ENCODE measurements at places on chromosomes 1 and 21. TPM values are rescaled to one million over a fixed set of nuclear protein-coding genes. Genes with fewer than 3 reads are reported as not detected.
A peak's percentile ranks its signal among the peaks of the same experiment; 100 is the strongest.

RGS8 gene
- 0.07 TPM for total RNA-seq

GMEB1 gene
- 17.1 TPM for total RNA-seq

SLC1A7 gene
- not detected for total RNA-seq

S100A7A gene
- not detected for total RNA-seq

LRRC39 gene
- 0.37 TPM for total RNA-seq

DNA sequence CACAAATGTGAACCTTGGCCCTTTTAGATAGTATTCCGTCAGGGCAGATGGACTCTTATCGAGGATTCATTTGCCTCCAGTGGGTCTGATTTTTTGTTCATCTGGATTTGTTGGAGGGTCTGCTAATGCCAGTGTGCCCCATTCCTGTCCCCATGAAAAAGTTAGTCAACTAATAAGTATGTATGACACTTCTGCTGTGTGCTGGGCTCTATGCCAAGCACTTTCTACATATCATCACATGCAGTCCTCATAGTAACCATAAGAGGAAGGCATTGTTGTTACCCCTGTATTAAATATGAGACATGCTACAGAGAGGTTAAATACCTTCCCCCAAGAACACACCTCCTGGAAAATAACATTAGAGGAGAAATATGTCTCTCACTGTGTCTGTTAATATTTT is 46.6 kb upstream of the MAB21L3 start:
- no peak overlapping the region for H3K4me3 ChIP-seq
- no peaks in the 10 kb centered on the region for H3K27me3 ChIP-seq
- DNase-seq, result no peak
- no peaks in the 10 kb centered on the region for H3K36me3 ChIP-seq
- no peak overlapping the region for H3K27ac ChIP-seq
- H3K4me1 ChIP-seq, result no peaks in the 10 kb centered on the region

- no peak overlapping the region for H3K27ac ChIP-seq
- no peak for DNase-seq
- no peaks in the 10 kb centered on the region for H3K4me1 ChIP-seq
- H3K4me3 ChIP-seq, result no peak overlapping the region
- no peaks in the 10 kb centered on the region for H3K27me3 ChIP-seq
Observed at GRCh38 chr1:77639557-77640069, 42.8 kb downstream of the ZZZ3 start.

DNA sequence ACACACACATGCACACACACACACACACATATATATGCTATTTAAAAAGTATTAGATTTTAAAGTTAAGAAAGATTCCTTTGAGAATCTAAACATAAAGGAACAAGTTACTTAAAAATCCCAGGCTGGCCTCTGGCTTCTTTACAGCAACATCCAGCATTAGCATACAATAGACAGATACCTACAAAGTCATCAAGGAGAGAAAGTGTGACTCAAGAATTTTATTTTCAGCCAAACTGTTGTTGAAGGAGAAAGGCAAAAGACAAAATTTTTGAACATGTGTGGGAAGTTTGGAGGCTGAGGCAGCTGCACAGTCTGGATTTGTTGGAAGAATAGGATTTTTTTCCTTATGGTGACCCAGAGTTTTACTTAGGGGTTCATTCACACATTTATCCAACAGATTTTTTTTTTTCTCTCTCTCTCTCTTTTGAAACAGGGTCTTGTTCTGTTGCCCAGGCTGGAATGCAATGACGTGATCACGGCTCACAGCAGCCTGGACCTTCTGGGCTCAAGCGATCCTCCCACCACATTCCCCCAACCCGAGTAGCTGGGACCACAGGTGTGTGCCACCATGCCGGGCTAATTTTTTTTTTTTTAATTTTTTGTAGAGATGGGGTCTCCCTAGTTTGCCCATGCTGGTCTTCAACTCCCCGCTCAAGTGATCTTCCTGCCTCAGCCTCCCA is 24.0 kb upstream of the SPOCD1 start:
- no peaks in the 10 kb centered on the region for H3K27me3 ChIP-seq
- H3K4me1 ChIP-seq, result no peaks in the 10 kb centered on the region
- no peak overlapping the region for H3K27ac ChIP-seq
- no peak overlapping the region for H3K4me3 ChIP-seq
- no peak for DNase-seq

- H3K4me3 ChIP-seq, result no peak overlapping the region
- H3K27ac ChIP-seq, result no peak overlapping the region
- no peaks in the 10 kb centered on the region for H3K27me3 ChIP-seq
Observed at GRCh38 chr1:212485913-212486618, 53.3 kb downstream of the NENF start.

DNA sequence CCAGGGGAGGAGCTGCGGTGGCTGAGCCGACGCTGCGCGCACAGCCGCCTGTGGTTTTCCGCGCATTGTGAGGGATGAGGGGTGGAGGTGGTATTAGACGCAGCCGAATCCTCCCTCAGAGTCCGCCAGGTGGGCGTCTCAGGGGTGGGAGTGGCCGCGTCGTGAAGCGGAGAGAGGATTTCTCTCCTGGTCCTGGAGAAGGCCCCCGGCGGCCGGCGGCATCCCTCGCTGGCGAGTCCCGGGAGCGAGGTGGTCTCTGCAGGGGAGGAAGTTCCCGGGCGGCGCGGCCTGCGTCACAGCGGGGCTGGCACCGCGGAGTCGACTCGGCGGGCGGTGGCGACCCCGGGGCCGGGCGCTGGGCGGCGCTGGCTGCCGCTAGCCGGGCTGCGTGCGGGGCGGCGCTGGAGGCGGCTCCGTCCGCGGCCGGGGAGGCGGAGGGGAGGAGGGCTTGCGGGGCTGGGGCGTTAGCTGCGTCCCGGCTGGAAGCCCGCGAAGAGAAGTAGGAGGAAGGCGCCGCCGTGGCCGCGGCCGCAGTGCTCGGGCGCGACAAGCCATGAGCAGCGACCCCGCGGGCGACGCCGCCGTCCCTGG is at the start of gene LRRC8C:
Gene LRRC8C (plus strand): TSS at position 464 of the 591 bp plus-strand sequence. CDS start 53,354 bp downstream, outside the sequence.
- peak; percentile 71 for DNase-seq
- H3K27ac ChIP-seq, result no peak within 1 kb of the TSS
- peak within 1 kb of the TSS; percentile 83 for H3K4me3 ChIP-seq
- H3K4me1 ChIP-seq, result no peaks in the 10 kb centered on the region

DNA sequence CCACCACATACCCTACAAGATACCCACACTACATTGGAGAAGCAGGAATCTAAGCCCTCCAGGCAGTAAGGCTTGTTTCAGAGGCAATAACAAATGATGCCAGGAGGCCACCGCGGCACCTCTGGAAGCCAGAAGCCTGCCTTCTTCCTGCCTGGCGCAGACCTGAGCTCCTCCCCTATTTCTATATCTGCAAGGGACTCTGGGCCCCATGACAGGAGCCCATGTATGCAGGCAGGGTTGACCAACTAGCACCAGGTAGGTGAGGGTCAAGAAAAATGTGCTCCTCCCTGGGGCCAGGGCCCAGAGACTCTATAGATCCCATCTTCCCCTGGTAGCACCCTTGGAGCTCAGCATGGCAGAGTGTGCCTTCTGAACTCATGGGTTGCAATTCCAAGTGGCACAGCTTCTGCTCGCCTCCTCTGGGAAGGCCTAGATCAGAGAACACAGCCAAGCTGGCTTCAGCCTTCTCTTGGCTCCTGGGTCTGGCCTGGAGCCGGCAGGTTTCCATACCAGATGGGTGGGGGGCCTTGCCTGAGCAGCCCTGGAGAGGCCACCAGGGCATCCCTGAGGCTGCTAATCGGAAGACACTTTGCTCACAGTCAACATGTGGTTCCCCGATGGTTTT is 85.1 kb downstream of the STUM start:
- H3K4me1 ChIP-seq, result no peaks in the 10 kb centered on the region
- no peaks in the 10 kb centered on the region for H3K27me3 ChIP-seq
- no peaks in the 10 kb centered on the region for H3K36me3 ChIP-seq

GRCh38 chr1:234621657-234622335 is 11.8 kb upstream of the IRF2BP2 start:
- H3K4me3 ChIP-seq, result no peak overlapping the region
- no peaks in the 10 kb centered on the region for H3K27me3 ChIP-seq
- DNase-seq, result no peak
- peaks cover 4% of the 10 kb centered on the region for H3K4me1 ChIP-seq
- no peaks in the 10 kb centered on the region for H3K36me3 ChIP-seq
- no peak overlapping the region for H3K27ac ChIP-seq

DNA sequence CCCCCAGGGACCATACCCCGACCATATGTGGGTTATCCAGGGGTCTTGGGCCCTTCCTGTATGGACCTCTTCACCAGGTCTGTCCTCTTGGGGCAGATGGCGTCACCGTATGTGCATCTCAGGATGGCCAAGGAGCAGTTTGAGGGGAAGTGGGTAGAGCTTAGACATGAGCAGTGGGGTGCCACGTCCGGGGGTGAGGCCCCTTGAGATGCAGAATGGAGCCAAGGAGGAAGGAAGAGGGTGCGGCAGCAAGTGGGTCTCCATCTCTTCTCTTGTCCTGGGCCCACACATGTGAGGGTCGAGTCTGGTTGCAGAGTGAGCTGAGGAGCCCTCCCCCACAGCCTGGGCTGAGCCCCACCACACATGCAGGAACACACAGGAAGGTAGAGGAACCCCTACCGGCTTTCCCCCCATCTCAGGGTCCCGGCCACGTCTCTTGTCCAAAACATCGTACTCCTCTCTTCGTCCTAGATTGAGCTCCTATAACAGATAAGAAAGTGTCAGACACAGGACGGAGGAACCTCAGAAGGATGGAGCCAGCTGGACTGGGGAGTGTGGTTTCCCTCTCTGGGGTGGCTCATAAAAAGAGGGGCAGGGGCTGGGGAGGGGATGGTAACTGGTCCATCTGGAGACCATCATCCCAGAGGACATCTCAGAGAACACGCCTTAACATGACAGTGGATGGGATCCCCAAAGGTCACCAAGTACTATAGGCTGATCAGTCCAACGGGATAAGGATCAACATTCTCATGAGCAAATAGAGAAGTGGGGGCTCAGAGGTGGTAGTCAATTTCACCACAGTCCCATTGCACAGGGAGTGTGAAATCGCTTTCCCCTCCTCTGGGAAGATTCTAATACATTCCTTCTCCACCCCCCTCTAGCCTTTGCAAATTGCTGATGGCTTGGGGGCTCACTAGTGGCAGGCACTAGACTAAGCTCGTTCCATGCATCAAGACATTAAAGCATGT is 79.9 kb downstream of the CD247 start:
- peaks cover 5% of the 10 kb centered on the region for H3K36me3 ChIP-seq
- no peak overlapping the region for H3K27ac ChIP-seq
- H3K4me1 ChIP-seq, result 0 out of 2 replicates have a peak, but pooled peaks cover 4% of the 10 kb centered on the region
- peak overlapping the region; percentile 70 for H3K4me3 ChIP-seq
- no peak for DNase-seq
- peaks cover 10% of the 10 kb centered on the region for H3K27me3 ChIP-seq

- no peak for DNase-seq
- no peaks in the 10 kb centered on the region for H3K4me1 ChIP-seq
- H3K4me3 ChIP-seq, result no peak overlapping the region
- no peaks in the 10 kb centered on the region for H3K36me3 ChIP-seq
- no peak overlapping the region for H3K27ac ChIP-seq
Observed at GRCh38 chr1:222750651-222751050, 13.6 kb downstream of the FAM177B start.

DNA sequence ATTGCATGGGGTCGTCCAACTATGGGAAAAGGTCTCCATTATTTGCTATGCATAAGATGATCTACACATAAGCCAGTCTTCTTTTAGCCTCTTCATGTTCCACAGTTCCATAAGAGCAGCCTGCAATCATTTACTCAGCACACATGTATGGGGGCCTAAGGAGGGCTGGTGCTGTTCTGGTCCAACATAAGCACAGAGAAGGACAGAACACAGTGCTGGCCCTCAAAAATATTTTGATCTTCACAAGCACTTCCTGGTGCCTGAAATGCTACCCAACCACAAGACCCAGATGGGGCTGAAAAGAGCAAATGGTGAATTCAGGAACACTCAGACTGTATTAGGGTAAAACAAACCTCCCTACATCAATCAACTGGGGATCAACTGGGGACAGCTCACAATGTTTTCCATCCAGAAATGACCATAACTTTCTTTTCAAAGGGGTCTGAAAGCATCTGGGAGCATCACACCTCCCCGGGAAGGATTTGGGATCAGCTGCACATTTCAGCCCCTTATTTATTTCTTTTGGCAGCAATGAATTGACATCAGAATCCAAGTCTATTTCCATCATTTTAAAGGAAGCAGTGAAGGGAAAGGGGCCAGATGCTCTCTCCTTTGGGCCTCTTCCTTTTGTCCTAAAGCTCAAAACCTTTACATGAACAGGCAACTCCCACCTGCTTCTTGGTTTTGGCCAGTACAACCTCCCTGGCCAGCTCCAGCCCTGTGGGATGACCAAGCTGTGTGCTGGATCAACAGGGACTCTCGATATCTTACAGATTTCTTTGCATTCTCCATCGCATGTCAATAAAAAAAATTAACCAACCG is 45.7 kb downstream of the KCNN3 start:
- no peaks in the 10 kb centered on the region for H3K27me3 ChIP-seq
- H3K36me3 ChIP-seq, result no peaks in the 10 kb centered on the region
- H3K27ac ChIP-seq, result no peak overlapping the region
- DNase-seq, result no peak
- H3K4me1 ChIP-seq, result no peaks in the 10 kb centered on the region
- H3K4me3 ChIP-seq, result no peak overlapping the region

DNA sequence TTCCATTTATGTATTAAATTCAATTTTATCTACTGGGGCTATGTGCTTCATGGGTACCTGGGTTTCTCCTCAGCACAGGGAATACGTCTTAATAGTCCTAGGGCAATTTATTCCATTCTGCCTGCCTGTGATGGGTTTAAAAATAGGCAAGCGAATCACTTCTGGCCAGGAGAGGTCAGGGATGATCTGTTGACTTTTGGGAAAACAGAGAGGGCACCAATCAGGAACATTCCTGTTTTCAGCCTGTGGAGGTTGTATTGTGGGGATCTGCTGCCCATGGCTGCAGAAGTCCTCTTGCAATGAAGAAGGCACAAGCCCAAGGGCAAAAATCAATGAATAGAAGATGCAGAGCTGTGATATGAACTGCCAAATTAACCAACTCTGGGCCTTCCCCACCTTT is 303.1 kb downstream of the CTH start:
- no peaks in the 10 kb centered on the region for H3K4me1 ChIP-seq
- no peaks in the 10 kb centered on the region for H3K27me3 ChIP-seq
- no peak overlapping the region for H3K27ac ChIP-seq
- H3K36me3 ChIP-seq, result no peaks in the 10 kb centered on the region
- peak; percentile 29 for DNase-seq
- no peak overlapping the region for H3K4me3 ChIP-seq

DNA sequence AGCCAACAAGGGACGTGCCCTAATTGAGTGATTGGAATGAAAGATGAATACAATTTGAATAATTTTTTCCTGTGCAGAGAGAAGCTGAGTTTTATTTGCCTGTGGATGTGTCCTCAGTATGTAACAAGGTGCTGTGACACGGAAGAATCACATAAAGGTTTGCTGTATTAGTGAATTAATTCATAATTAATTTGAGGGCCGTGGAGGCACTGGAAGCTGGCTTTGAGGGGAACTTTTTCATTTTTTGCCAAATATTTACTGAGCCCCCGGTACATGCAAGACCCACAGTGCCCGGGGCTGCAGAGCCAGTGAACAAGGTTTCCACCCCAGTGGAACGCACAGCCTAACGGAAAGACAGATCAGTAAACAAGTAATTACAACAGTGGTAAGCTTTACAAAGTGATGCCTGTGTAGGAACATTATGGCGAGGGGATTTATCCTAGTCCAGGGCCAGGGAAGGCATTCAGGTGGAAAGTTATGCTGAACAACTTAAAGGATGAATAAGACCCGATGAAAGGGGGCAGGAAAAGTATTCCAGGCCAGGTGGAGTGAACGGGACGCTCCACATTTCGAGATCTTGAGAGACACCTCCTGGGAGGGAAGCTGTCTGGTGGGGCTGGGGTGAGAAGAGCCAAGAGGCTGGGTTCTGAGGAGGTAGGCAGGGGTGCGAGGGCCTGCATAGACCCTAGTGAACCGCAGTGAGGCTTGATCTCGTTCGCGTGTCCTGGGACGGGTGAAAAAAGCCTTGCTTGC is 773 bp upstream of the RCC2 start:
- H3K4me3 ChIP-seq, result peak overlapping the region; percentile 75
- H3K27ac ChIP-seq, result no peak overlapping the region
- peaks cover 3% of the 10 kb centered on the region for H3K27me3 ChIP-seq
- DNase-seq, result no peak
- H3K36me3 ChIP-seq, result peaks cover 24% of the 10 kb centered on the region

All from H9 (cell line).